ENCODE measurements at places on chromosomes 3 and 15. TPM values are rescaled to one million over a fixed set of nuclear protein-coding genes. Genes with fewer than 3 reads are reported as not detected.

Gene IL5RA
- not detected for total RNA-seq

Gene HYAL2
- 42.2 TPM for total RNA-seq

Gene CCDC33
- total RNA-seq, result 0.15 TPM

Gene EIF3J
- total RNA-seq, result 68.6 TPM

DNA sequence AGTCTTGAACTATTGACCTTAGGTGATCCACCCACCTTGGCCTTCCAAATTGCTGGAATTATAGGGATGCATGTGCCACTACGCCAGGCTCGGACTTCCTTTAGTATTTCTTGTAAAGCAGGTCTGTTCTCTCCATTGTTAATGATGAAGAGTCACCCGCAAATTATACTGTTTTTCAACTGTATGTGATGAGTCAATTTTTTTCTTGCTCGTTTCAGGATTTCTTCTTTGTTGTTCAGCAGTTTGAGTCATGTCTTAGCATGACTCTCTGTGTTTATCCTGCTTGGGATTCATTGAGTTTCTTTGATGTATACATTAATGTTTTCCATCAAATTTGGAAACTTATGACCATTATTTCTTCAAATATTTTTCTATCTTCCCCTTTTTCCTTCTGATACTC is 28.9 kb downstream of the GRAMD1C start:
- peak; percentile 7 for DNase-seq

DNA sequence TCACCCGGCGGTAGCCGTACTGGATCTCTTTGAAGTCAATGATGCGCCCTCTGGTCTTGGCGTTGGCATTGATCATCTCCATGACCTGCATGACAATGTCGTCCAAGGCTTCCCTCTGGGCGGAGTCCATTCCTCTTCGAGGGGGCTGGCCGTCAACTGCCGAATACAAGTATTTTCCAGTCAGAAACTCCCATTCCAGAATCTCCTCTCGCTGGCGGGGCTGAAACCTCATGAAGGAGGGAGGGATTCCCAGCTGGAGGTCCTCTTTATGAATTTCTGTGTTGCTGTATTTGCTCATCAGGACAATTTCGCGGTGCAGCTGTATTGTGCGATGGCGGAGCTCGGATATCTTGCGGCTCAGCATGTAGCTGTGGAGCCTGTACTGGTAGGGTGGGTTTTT is 73.4 kb downstream of the CHSY1 start:
- no peak for DNase-seq

DNA sequence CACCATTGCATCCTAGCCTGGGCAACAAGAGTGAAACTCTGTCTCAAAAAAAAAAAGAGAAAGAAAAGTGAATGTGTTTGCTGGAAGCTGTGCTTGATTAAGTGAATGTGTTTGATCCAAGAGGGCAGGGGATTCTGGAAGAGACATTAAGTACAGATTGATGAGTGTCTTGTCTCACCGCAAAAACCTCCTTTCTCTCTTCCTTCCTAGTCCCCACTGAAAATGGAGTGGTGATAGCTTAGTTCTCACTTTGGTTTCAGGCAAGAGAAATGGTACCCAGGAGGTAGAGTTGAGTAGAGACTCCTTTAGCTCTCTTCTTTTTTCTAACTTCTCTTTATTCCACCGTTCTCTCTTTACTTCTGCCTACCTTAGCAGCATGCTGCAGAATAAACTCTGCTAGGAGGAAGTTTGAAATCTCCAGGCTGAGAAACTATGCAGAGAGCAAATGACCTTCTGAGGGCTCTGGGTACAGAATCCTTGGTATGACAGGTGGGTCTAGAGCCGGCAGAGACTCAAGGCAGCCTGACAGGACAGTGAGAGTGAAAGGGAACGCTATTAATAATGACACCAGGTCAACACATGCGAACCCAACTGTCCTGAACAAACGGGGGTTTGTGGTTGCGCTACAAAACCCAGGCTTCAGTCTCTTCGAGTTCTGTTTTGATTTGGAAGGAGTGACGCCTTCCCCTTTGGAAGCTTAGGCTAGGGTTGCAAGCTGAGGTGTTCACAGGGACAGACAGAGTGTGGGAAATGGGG is 74.9 kb downstream of the SMAD3 start:
- DNase-seq, result no peak

DNA sequence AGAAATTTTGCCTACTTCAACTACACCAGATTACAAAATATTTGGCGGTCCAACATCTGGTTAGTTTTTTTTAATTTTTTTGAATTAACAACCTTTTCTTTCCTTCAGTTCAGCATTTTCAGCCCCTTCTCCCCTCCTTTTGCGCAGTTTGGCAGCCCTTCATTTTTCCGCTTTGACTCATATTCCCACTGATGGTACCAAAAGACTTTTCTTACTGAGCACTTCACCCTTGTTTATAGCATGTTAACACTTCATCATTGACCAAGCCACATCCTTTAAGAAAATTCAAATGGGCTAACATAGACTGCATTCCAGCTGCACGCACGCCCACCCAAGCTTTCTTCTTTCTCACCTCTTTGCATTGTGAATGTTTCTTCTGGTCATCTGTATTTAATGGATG is 49.7 kb downstream of the SEMA6D start:
- DNase-seq, result no peak

GRCh38 chr3:58388550-58389091 is 45.0 kb downstream of the PDHB start:
- DNase-seq, result no peak

- DNase-seq, result no peak
These were observed 68.1 kb downstream of the RHCG start for GRCh38 chr15:89428246-89428645.

Data from HCT116 (cell line).